ENCODE measurements at places on chromosomes 13 and 19.

- no peak for DNase-seq
These were observed 31.9 kb downstream of the CHST8 start for GRCh38 chr19:33653684-33654083.

- no peak for DNase-seq
These were observed 91.2 kb downstream of the PCDH9 start for GRCh38 chr13:67138970-67139369.

DNA sequence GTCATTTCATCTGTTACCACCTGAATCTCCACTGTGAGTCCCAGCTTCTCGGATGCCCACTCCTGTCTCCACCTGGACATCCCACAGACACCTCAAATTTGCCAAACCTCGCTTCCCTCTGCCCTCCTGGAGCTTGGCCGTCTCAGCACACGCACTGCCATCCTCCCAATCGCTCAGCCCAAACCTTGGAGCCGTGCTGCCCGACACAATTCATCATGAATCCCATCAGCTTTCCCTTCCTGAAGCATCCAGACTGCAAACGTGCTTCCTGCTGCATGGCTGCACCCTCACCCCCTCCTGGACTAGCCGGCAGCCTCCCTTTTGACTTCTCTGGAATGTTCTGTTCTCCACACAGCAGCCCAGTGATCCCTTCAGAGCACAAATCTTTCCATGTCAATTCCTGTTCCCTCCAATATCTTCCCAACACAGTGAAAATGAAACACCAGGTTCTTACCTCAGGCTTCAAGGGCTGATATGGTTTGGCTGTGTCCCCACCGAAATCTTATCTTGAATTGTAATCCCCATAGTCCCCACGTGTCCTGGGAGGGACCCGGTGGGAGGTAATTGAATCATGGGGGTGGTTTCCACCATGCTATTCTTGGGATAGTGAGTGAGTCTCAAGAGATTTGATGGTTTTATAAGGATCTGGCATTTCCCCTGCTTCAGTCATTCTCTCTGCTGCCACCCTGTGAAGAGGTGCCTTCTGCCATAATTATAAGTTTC is 1.1 kb upstream of the PROZ start:
- no peak for DNase-seq

- no peak for DNase-seq
These were observed 1380.4 kb downstream of the SLITRK1 start for GRCh38 chr13:82501834-82502233.

DNA sequence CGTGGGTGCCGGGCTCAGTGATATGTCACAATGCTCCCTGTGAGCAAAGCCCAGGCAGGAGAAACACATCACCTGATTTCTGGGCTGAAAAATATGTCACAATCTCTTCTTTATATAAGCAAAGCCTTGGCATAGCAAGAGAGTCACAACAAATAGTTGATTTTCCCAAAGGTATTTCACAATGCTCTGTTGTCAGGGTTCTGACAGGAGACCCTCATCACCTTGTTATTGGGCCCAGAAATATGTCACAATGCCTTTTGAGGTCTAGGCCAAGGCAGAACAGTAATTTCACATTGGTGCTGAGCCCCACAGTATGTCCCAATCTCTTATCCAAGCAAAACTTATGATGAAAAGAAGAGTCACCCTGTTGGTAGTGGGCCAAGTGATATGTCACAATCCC is 125.7 kb downstream of the ZNF675 start:
- no peak for DNase-seq

DNA sequence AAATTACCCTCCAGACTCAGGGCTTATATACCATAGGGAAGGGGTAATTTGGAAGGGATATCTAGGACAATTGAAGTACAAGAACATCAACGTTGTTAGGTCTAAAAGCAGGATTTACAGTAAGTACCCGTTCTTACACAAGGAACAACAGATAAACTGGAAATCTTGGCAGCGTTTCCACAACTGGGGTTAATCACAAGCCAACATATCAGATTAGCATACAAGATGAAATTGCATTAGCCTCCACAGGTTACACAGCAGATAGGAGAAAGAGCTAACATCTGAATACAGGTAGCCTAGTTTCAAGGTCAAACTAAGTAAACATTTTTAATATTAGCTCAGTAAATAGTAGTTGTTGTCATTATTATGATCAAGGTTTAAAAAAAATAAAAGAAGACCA is 1214.0 kb upstream of the PCDH20 start:
- no peak for DNase-seq

- DNase-seq = no peak
These were observed 85.1 kb downstream of the ABCC4 start for GRCh38 chr13:95216182-95216581.

DNA sequence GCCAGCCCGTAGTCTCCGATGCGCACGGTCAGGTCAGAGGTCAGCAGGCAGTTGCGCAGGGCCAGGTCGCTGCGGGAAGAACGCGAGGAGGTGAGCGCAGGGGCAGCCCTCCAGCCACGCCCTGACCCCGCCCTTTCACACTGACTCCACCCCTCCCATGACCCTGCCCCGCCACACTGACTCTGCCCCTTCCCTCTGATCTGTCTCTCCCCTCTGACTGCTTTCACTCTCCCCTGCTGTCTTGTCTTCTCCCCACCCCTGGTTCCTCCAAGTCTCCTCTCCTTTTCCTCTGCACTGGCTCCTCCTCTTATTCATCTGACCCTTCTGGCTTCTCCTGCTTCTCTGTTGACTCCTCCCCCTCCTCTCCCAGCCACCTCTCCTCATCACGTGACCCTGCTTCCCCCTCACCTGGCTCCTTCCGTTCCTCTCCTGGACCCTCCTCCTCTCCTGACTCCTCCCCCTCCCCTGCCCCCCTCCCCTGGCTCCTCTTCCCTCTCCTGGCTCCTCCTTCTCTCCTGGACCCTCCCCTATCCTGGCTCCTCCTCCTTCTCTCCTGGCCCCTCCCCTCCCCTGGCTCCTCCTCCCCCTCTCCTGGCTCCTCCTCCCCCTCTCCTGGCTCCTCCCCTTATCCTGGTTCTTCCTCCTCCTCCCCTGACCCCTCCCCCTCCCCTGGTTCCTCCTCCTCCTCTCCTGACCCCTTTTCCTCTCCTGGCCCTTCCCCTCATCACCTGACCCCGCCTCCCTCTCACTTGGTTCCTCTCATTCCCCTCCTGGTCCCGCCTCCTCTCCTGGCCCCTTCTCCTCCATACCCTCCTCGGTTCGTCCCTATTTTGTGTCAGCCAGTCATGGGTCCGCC is 9.9 kb downstream of the LMTK3 start:
- DNase-seq = peak; percentile 73

DNA sequence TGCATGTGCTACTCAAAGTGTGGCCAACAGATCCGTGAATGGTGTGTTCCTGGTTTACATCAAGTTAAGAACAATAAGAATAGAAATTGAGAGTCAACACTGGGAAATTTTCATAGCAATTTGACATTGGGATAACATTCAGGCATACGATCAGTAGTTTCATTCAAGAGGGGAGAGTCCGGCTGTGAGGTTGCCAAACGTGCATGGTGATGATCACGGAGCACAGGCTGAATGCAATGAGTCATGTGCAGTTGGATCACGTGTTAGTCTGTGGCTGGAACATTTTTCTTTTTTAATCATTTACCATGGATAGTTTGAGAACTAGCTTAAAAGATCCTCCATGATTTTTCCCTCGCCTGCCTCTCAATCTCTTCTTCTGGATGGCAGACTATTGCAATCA is 2.5 kb upstream of the DCT start:
- no peak for DNase-seq

DNA sequence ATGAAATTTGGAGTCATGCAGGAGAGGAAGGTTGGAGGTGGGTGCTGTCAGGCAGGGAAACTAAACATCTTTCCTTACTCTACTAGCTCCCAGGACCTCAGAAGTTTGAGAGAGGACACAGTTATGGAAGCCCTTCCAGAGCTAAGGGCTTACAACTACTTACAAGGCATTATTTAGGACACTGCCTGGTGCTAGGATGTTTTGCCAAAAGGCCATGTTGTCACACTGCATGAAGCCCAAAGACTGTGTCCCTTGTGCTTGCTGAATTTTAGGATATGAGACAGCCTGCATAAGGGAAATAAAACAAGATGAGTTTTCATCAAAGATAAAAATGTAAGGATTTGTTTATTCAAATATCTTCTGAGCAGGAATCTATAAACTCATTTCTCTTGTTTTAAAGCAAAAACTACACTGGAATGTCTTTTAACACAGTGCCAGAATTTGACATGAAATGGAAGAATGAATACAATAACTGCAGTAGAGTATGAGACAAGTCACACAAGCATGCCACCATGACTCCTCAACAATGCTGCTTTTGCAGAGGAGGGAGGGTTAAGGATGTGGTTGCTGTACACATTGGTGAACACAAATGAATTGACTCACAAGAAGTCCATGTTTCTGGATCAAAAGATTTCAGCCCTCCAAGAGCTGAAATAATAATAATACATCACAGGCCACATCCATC is 258.4 kb downstream of the SPRY2 start:
- DNase-seq = no peak

DNA sequence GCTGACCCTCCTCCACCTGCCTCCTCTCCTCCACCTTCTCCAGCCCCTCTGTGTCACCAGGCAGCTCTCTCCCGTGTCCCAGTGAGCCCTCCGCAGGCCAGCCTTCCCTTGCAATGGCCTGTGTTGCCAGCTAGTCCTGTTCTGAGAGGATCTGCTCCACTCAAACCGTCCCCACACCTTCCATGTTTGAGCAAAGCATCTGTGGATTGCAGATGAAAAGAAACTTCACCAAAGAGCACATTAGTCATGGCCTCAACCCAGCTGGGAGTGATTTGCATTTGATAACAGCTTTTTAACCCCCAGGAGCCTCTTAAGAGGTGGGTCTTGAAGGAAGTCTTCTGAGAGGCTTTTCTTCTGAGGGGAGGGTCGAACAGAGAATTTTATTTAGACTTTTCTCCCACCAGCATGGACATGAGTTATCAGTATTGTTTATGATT is 72.8 kb downstream of the COL4A2 start:
- DNase-seq = no peak

GRCh38 chr13:52009946-52010345 is 1.3 kb downstream of the ATP7B start:
- DNase-seq = no peak

GRCh38 chr13:111657013-111657412 is 336.6 kb downstream of the TEX29 start:
- no peak for DNase-seq

- DNase-seq = no peak
These were observed 8.7 kb upstream of the PCDH9 start for GRCh38 chr13:67238861-67239260.

GRCh38 chr19:4288091-4288777 is 9.2 kb downstream of the SHD start:
- no peak for DNase-seq

DNA sequence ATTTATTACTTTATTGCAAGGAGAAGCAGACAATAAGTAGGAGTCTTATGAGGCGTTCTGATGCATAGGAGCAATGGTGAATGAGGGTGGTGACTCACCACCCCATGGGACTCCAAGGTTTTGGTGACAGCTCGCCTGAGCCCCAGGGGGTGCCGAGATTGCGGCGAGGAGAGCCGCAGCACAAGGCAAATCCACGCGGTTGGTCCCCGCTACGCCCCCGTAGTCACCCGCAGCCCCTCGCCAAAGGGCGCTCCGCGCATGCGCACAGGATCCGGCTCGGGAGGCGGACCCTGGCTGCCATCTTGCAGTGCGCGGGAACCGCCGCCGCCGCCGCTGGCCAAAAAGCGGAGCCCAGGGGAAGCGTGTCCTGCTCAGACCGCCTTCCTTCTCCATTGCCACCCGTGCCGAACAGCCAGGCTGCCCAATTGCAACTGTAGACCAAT is at the start of gene NAA16:
Gene NAA16, plus strand, starts transcription at position 305 of the 443 bp plus-strand sequence. CDS start 262 bp downstream, outside the sequence.
- peak; percentile 90 for DNase-seq

DNA sequence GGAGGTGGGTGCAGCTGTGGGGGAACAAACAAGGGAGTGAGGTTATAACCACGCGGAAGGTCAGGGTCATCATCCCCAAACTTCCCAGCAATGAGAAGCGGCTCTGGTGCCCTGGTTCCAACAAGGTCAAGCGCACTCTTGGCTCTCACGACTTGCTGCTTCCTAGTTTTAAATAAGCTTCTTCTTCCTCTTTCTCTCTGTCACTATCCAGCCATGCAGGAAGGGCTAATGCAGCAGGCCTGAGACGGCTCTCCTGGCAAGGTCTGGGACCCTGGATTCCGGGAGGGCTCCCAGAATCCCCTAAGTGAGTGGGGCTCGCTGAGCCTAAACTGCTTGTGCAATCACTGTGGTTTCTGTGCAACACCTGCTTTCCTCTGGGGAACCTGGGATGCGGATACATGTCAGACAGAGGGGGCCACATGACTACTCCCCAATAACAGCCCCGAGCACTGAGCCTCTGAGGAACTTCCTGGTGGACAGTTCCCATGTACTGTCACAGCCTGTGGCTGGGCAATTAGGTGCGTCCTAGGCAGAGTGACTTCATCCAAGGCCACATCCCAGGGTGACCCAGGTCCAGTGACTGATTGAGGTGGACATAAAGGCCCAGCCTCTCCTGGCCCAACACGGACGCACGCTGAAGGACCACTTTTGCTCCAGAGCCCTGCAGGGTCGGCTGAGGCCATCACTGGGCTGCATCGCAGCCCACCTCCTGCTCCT is 24.2 kb downstream of the VRK3 start:
- DNase-seq = no peak

GRCh38 chr19:19956434-19957075 is 55.8 kb downstream of the ZNF93 start:
- no peak for DNase-seq
